ENCODE measurements at places on chromosomes 7 and 10.

DNA sequence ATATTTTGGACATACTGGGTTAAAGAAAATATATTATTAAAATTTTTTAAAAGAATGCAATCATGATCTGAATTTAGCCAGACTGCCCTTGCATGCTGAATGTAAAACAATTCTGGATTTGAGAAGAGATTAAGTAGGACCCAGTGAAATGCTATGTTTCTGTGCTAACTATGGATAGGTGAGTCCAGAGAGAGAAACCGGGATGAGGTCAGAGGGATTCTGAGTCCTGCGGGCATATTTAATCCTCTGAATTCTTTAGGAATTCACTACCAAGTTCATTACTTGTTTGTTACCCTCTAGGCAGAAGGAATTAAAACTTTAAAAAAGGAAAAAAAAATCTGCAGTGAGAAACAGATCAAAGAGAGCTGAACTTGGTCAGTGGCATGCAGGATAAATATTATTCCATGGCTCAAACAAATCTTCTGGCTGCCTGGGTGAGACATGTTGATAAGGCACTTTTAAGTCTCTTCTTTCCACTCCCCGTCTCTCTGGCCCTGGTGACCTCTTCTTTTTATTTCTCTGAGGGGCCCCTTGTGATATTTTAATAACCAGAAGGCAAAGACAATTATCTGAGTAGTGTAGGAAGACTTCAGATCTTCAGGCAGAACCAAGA lies 50.2 kb upstream of the LYZL1 start:
- DNase-seq = no peak

- no peak for DNase-seq
Observed at GRCh38 chr7:36153571-36154097, 580 bp downstream of the EEPD1 start.

GRCh38 chr10:3960496-3960895 lies 175.5 kb upstream of the KLF6 start:
- DNase-seq = no peak

DNA sequence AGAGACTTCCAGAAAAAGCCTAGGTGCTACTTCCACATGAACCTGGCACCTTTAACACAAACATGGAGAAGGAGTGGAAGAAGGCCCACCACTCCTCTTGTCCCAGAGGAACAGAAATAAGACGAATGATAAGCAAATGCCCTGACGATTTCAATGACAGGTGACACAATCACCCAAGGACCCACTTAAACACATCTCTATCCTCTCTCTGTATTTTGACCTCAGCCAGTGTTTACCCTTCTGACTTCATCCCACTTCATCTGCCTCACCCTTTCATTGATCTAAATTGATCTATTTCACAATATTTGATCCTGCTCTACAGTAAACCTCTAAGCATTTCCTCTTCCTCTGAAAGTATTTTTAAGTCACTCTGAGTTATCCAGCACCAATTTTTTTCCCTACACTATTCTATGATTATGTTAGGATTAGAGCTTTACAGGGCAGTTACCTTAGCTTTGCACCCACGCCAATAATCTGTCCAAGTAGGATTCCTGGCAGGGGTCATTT lies 9.1 kb downstream of the GOT1 start:
- DNase-seq = no peak

DNA sequence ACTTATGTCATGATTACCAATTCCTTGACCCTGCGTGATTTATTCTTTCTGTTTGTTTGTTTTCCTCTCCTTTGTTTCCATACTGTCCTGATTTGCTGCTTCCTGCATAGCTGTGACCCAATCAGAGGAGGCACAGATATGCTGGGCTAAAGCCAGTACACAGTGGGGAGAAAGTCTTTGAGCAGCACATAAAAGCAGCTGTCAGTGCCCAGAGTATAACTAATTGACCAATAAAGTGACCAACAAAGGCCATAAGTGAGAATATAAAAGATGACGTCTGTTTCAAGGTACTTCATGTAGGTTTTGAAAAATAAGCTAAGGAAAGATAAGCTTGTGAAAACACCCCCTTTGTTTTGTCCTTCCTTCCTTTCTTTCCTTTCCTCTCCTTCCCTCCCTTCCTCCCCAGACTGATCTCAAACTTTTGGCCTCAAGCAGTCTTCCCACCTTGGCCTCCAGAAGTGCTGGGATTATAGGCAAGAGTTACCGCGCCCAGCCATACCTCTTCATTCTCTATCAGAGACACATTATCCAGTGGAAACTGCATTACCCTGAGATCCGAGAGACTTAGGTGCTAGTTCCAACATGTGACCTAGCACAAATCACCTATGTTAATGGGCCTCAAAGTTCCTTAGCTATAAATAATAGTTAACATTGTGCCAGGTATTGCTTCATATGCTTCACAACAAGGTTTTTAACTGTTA lies 17.0 kb downstream of the BCAP29 start:
- DNase-seq = no peak

DNA sequence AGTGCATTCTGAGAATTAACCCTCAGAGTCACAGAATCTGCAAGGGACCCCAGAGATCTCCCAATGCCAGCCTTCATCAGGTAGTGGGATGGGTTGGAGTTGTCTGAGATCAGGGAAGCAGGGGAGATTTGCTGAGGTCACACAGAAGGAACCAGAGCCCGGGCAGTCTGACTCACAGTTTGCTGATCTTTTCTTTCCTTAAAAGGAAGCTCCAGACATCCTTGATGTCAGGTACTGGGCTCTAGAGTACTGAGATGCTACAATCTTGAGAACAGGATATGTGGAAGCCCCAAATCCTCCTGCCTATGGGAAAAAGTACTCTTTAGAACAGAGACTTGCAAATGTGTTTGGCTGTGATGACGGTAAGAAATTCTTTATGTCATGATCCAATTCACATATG lies 706 bp downstream of the TBATA start:
- no peak for DNase-seq

DNA sequence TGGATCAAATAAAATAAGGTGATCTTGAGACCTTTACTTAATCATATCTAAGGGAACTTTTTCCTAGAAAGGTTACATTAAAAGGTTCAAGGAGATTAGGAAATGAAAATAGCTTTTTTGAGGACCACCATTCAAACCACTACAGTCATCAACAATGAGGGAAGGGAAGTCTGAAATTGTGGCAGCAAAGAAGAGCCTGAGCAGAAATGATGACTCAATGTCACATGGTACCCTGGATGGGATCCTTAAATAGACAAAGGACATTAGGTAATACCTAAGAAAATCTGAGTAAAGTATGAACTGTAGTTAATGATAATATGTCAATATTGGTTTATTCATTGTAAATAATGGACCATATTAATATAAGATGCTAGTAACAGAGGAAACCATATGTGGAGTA lies 236.0 kb downstream of the SEMA3D start:
- no peak for DNase-seq

DNA sequence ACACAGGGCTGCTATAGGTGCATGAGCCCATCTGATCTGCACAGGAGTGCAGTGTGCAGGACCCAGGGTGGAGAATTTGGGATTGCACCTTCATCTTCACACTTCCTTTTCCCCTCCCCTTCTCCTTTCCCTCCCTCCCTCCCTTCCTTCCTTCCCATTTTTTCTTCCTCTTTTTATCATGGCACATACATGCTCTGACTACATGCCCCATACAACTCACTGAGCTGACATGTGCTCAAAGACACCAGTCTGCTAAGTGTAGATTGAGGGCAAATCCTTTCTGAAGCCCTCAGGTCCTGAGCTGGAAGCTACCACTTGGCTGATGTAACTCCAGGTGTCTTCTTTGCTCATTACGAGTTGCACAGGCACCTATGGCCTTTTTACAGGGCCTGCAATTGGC lies 365.3 kb upstream of the ZNF32 start:
- no peak for DNase-seq

DNA sequence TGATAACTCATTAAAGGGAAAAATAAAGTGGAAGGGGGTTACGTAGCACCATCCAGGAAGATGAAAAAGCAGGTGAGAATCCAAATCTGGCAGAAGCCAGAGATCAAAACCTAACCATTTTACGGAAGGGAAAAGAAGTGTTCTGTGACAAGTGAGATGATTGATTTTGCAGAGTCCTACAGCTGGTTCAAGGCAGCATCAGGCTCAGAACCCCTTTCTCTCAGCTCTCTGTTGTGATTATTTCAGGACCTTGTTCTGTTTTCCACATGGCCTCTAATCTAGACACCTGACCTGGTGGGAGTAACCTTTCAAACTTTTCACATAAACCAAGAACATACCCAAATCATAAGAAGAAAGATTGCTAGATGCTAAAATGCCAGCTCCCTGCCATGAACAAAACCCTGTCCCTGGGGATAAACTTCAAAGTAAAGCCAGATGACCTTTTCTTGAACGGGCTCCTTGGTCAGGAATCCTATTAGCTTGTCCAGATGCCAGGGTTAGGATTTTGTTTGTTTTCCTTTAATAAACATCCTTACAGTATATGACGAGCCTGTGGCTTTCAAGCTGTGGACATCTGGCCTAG lies 5.9 kb downstream of the DUSP5 start:
- no peak for DNase-seq

DNA sequence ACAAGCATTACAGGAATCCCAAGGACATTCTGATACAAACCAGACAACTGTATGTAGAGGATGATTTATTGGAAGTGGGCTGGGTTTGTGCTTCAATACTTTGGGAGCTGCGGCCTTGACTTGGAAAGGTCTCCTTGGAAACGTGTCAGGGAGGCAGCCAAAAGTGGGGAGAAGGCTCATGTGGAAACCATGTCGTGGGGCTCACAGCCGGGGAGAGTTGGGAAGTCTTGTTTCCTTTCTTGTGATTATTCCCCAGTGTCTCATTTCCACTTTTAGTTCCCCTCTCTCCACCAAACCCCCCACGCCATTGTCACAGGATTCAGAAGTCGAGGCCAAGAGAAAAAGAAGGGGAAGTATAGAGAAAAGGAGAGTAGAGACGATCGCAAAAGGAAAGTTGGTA lies 53.9 kb upstream of the SFMBT2 start:
- DNase-seq = no peak

GRCh38 chr10:128241023-128241422 lies 114.8 kb upstream of the MKI67 start:
- DNase-seq = no peak

GRCh38 chr10:15106352-15107013 lies 9.3 kb downstream of the RPP38 start:
- DNase-seq = no peak

- no peak for DNase-seq
Observed at GRCh38 chr10:111089293-111089692, 12.5 kb downstream of the ADRA2A start.

DNA sequence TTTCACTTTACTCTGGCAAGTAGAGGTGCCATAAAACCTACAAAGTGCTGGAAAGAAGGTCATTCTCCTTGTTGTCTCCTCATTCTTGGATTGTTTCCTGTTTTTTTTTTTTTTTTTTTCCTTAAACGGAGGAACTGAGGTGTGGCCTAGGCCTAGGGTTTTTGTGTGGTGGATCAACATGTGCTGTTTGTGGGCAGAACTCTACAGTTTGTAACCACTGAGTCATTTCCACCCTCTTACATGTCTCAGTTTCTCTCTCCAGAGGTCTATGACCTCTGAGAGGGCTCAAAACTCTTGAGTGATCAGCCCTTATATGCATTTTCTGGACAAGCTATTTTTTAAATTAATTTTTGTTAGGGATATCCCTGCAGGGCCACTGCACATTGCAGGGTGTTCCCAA lies 296.0 kb downstream of the PPP1R3A start:
- DNase-seq = no peak

DNA sequence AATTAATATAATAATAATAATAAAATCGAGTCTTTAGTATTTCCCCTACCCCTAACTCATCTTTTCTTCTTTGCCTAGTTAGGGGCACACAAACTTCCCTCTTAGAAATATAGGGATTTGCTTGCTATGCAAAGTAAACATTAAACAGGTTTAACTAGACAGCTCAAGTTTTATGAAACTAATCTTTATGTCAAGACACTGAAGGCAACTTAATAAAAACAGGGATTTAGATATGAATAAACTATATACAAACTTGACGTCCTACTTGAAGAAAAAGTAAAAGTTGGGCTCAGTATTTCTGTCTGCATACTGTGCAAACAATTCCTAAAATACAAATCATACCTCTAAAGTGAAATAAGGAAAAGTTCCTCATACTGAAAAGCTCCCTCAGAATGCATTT lies 52.1 kb upstream of the CAV2 start:
- no peak for DNase-seq

GRCh38 chr10:35445150-35445884 lies 109.0 kb downstream of the CCNY start:
- DNase-seq = no peak

- no peak for DNase-seq
Observed at GRCh38 chr10:124198125-124198501, 104.7 kb upstream of the CHST15 start.

- no peak for DNase-seq
Observed at GRCh38 chr10:113221756-113222168, 271.7 kb downstream of the TCF7L2 start.

GRCh38 chr10:102595897-102596296 lies 48.4 kb upstream of the TRIM8 start:
- no peak for DNase-seq

GRCh38 chr10:50393784-50394467 lies 142.6 kb upstream of the ASAH2 start:
- DNase-seq = no peak

DNA sequence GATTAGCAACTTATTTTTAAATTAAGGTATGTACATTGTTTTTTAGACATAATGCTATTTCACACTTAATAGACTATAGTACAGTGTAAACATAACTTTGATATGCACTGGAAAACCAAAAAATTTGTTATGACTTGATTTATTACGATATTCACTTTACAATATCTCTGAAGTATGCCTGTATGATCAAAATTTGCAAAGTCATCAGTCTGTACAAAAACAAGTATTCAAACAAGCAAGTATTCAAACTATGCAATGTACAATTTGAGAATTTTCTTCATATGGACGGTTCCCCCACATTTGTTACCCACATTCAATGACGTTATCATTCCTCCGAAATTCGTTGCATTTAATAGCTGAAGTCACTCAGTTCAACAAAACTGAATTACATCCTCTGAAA lies 147.9 kb downstream of the AVL9 start:
- no peak for DNase-seq

Data from NK-92 treated with Interleukin-12 subunit alpha and Interleukin-12 subunit beta, amount 100 ng/mL, for 24 hours (cell line).